ENCODE measurements at places on chromosomes 12 and 14.

DNA sequence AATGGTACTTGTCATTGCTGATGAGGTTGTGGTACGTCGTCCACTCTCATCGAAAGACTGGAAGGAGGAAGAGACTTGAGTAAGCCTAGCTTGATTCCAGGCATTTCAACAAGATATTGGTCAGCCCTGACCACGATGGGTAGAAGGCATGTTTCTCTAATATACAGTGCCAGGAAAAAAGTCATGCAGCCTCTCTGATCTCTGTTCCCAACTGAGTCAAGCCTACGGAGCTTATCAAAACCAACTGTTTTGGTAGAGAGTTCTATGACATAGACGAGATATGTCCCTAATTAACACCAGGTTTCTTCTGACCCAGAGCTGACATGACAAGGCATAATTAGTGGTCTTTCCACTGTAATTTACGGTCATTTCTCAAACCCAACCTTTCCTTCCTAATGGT is 58.5 kb downstream of the NIN start:
- no peak for DNase-seq

- DNase-seq, result peak; percentile 43
These were observed at the start of gene CCDC63 for GRCh38 chr12:110846615-110847566. Gene CCDC63, plus strand, starts transcription at chr12:110846987. Its CDS starts 5,968 bp downstream, at chr12:110852955.

DNA sequence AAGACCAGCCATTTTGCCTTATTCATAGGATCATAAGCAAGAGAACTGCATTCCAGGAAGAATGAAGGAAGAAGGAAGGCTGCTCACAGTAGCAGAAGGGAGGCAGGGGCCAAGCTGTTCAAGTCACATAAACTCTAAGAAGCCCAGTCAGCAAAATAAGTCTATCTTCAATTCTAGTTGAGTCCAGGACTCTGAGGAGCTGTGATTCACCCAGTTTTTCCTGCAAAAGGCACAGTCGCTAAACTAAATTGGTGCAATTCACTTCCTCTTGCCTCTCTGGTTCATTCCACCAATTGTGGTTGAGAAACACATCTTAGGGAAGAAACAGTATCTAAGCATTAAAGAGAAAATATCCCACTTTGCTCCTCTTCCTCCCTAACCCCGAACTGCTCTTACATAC is 9.8 kb downstream of the ZNF641 start:
- DNase-seq, result no peak

DNA sequence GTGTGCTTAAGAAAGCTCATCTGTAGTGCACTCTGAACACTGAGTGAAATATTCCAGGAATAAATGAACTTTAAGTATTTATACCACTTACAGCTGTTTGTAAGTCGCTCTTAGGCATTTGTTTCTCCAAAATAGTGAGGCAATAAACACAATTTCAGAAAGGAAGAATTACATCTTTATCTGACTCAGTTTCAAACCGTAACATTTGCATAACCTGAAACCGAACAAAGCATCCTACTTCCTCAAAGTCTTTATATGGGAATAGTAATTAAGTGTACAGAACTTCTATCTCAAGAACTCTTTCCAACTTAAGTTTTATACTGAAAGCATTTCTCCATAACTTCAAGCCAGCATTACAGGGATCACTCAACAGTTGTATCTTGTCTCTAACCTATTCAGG is 58.4 kb downstream of the SOX5 start:
- no peak for DNase-seq

- no peak for DNase-seq
These were observed 15.0 kb downstream of the GXYLT1 start for GRCh38 chr12:42129595-42130204.

Data from stimulated activated CD4-positive, alpha-beta T cell treated with anti-CD3 and anti-CD28 coated beads, Interleukin-2, amount 100 ng/mL, for 24 hours (primary cell).